ENCODE measurements at places on chromosomes 16 and 17.

- DNase-seq: no peak
Measured at GRCh38 chr16:72620348-72620747, 427.6 kb downstream of the ZFHX3 start.

DNA sequence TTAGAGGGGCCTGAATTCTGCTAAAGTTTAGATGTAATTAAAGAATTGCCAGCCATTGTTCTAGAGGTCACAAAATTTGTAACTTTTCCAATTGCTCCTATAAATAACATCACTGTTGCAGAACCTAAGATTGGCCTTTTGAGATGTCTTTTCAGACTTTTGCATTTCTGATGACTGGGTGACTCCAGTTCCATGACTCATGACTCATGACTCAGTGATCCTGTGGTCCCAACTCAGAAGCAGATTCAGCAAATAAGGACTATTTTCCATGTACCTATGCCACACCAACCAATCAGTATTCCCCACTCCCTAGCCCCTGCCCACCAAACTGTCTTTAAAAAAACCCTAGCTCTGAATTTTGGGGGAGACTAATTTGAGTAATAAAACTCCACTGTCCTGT, 740.9 kb downstream of the CDH8 start:
- DNase-seq: no peak

GRCh38 chr16:11273721-11274324, 394 bp upstream of the PRM3 start:
- DNase-seq: no peak

- DNase-seq: no peak
Measured at GRCh38 chr17:72021417-72022041, 99.3 kb upstream of the SOX9 start.

- no peak for DNase-seq
Measured at GRCh38 chr17:79290726-79291125, 216.1 kb downstream of the ENGASE start.

DNA sequence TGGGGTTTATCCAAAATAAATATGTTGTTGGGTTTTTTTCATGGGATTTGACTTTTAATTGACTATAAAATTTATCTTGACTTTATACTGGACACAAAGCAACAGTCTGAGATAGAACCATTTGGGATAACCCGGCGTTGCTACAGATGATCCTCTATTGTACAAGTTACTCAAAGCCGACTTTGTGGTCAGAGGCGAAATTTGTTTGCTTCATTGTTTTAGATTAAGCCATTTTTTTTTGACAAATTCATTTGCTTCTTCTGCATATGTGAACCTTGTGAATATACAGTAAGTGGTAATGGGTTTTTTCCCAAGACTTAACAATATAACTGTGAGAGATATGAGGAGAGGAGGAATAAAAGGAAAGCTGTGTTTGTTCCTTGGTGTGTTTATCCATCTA, 11.8 kb downstream of the MYO1D start:
- no peak for DNase-seq

GRCh38 chr17:43528988-43529814, 16.9 kb downstream of the ETV4 start:
- DNase-seq: no peak

DNA sequence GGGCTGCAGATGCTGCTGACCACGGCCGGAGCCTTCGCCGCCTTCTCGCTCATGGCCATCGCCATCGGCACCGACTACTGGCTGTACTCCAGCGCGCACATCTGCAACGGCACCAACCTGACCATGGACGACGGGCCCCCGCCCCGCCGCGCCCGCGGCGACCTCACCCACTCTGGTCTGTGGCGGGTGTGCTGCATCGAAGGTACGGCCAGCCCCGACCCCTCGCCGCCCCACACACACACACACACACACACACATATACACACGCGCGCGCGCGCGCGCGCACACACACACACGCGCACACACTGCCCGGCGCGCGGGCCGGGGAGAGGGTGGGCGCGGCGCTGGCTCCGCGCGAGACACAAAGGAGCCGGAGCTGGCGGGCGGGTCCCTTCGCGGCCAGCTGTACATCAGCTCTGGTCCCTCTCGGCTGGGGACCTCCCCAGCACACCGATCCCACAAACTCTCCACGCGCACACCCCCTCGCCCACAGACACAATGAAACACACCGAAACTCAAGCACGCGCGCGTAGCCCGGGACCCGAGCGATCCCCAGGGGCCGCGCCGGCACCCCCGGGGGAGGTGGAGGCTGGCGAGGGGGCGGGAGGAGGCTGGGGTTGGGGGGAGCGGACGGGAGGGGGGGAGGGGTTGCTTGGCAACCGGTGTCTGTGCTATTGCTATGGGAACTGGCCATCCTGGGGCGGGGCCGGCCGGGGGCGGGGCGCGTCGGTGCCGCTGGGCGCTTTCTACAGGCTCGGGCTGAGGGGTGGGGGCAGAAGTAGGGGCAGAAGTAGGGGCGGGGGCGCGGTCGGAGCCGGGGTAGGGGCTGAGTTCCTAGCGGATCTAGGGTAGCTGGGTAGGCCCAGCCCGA, 658 bp downstream of the CACNG4 start:
- DNase-seq: peak; percentile 27

DNA sequence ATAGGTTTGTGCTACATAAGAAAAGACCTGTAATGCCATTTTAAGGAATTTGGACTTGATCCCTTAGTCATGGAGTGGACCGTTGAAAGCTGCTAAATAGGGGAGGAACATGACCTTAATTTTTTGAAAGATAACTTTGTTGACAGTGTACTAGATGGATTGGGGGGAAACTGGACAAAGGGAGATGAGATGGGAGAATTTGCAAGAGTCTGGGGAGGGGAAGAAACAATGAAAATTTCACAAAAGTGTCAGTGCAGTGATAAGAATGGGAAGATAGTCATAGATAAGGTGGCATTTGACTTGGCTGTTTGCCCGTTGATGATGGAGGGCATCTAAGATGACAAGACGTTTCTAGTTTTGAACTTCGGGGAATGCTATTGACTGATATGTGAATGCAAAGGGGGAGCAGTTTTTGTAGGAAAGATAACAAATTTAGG, 22.3 kb upstream of the KRT10 start:
- DNase-seq: no peak

- no peak for DNase-seq
Measured at GRCh38 chr16:5971924-5972323, 874.3 kb upstream of the EEF2KMT start.

GRCh38 chr17:62687997-62688396, 60.5 kb downstream of the MRC2 start:
- DNase-seq: no peak

GRCh38 chr17:77875881-77876509, 82.5 kb upstream of the TNRC6C start:
- DNase-seq: no peak

GRCh38 chr17:9232591-9233270, 211.4 kb downstream of the NTN1 start:
- no peak for DNase-seq

GRCh38 chr17:41393294-41393693, 4.1 kb downstream of the KRT31 start:
- DNase-seq: no peak

GRCh38 chr17:3959295-3959899, 4.8 kb downstream of the ATP2A3 start:
- no peak for DNase-seq

- DNase-seq: no peak
Measured at GRCh38 chr17:77966476-77966875, 8.0 kb downstream of the TNRC6C start.

- no peak for DNase-seq
Measured at GRCh38 chr17:40905370-40905769, 20.3 kb upstream of the KRT20 start.

GRCh38 chr17:32936894-32937500, 9.0 kb downstream of the TMEM98 start:
- peak; percentile 70 for DNase-seq

DNA sequence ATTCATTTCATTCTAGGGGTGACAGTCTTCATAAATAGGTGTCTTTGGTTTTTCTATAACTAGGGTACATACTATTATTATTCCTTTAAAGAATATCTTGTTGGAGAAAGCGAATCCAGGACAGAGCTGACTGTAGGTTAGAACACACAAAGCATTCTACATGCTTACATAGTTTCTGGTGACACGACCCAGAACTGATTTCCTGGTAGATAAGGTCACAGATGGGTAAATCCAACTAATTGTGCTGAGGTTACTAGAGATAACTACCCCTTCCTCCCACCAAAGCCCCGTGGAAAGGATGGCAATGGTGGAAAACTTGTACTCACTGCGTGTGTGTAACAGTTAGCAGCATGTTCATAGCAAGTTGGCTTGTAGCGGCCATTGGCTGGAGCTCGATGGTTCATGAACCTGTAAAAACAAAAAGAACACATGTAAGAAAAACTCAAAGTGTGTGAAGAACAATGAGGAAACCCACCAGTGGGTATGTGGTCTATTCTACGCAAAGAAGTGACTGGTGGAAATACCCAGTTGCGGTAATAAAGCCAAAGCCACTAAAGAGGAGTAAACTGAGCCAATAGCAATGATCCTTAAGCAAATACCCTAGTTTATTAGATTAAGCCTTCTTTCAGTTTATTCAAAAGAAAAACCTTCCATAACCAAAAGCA, 7.7 kb downstream of the MMD start:
- peak; percentile 62 for DNase-seq

- DNase-seq: no peak
Measured at GRCh38 chr16:58828901-58829545, 94.9 kb upstream of the GOT2 start.

DNA sequence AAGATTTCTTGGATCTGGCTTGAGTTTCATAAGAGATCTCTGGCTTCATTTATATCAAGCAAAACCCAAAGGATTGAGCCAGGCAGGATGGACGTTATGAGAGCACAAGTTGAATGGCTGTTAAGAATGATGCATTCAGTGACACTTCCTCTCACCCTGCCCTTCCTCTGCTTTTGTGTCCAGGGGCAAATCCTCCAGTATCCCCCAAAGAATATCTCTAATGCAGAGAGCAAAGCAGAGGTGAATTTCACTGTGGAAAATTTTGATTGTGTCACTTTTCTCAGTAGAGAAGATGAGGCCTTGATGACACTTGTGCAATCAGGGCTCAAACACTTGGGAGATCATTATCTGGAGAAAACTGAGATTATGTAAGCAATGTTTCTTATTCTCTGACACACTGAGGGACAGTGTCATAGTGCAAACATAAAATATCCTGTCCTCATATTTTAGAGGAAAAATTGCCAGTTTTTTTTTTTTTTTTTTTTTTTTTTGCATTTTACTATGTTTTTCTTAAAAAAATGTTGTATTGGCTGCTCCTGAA, 25.3 kb downstream of the MARCHF10 start:
- DNase-seq: no peak

DNA sequence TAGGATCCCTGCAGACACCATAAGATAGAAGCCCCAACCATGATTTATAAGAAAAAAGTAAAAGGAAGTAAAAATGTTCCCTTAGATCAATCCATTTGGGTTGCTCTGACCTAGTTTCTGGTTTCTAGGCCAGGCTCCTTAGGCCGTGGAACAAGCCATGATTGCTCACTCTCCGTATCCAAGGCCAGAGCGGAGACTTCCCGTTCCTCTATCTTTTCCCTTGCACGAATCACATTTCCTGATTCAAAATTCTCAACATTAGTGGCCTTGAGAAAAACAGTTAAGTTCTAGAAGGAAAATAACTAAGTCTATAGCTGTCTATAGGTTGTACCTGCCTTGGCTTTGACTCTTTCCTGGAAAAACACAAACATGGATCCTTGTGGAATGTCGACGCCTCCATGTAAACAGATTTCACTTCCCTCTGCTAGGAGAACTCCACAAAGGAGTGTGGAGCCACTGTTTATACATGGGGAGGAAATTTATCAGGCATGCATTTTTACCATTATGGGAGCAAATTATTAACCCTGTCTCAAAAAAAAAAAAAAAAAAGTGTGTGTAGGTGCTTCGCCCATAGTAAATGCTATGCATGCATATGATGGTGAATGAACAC, 149.6 kb downstream of the ZFHX3 start:
- no peak for DNase-seq

DNA sequence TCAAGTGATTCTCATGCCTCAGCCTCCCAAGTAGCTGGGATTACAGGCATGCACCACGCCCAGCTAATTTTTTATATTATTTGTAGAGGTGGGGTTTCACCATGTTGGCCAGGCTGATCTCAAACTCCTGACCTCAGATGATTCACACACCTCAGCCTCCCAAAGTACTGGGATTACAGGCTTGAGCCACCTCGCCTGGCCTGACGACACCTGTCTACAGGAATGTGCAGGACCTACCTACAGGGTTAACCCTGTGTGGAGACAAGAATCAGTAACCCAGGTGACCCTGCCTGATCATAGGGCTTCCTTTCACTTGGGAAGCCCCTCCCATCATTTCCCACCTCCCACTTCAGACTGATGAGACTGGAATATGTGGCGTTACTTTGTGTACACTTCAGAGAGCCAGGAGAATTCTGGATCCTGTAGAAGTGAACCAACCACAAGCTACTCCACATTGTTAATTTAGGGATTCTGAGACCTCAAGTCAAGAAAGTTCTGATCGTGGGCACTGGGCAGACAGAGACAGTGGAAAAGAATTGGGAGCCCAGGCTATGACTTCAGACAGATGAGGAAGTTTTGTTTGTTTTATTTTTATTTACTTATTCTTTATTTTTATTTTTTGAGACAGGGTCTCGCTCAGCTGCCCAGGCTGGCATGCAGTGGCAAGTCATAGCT, 5.7 kb upstream of the MILR1 start:
- no peak for DNase-seq

DNA sequence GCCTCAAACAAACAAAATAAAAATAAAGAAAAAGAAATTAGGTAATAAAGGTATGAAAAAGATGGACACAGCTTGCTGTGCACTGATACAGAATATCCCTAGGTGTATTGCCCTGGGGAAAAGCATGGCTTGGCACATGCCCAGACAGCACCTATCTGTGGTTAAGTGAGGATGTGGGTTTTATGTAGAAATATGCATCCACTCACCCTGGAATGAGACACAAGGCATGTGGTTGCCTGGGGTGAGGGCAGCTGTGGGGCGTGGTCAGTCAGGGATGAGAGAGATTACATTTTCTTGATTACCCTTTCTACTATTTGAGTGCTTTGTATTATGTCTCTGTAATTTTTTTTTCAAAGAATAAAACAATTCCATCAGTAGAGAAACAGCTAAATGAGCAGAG, 6.9 kb downstream of the PLLP start:
- DNase-seq: peak; percentile 79

DNA sequence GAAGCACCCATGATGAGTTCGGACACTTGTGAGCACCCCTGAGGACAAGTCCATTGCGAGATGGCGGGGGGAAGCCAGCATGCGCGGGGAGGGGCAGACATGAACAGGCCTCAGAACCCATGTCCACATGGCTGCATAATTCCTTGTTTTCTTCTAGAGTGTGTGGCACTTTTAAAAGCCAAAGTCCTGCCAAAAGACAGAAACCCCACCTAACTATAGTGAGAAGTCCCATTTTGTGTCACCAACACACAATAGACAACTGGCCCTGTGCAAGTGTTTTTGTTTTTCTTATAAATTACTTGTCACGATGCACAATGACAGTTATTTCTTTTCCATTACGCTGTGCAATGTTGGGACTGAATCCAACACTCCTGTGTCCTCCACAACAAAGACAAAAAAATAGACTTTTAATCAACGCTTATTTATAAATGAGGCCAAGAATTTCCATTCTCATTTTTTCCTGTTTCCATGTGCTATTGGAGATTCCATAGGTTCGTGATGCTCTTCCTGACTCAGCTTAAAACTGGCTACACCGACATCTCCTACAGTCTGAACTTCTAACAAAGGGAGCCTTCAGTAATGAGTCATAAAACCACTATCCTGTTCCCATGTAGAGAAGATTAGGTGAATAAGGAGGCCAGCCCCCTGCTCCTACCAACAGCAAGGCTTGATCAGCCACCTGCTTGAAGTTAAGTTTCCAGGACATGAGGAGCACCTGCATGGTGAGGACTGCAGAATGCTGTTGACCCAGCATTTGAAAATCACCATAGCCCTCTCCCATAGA, 98.9 kb downstream of the ZNF423 start:
- no peak for DNase-seq

Data from activated CD8-positive, alpha-beta T cell treated with anti-CD3 and anti-CD28 coated beads, Interleukin-2, amount 10 ng/mL, durations not matched to agents 7 days and 5 days (primary cell).